Right lobe of liver (tissue), 6 donors: ENCODE measurements at places on chromosomes 12 and 14. TPM values are rescaled to one million over a fixed set of nuclear protein-coding genes. Genes with fewer than 3 reads are reported as not detected.

Gene LRRC74A
- total RNA-seq, result not detected

Gene ABCD2
- total RNA-seq, result 0.05 TPM

Gene NR4A1
- 8.6 TPM for total RNA-seq

Gene STXBP6
- 1.4 TPM for total RNA-seq

Gene DACT1
- 1.2 TPM for total RNA-seq

Gene ANKS1B
- total RNA-seq, result 0.44 TPM

Gene SCARB1
- total RNA-seq, result 128 TPM

Gene GEMIN2
- 4.5 TPM for total RNA-seq

Gene KCNJ8
- total RNA-seq, result 37.5 TPM

Gene C14orf39
- total RNA-seq, result not detected
